ENCODE measurements at places on chromosomes 5 and 9.
A peak's percentile ranks its signal among the peaks of the same experiment; 100 is the strongest.

GRCh38 chr5:95532415-95532814 lies 22.4 kb downstream of the SKIC3 start:
- no peak for DNase-seq

- DNase-seq, result no peak
These were observed 139.9 kb downstream of the PDE4D start for GRCh38 chr5:59753599-59753998.

DNA sequence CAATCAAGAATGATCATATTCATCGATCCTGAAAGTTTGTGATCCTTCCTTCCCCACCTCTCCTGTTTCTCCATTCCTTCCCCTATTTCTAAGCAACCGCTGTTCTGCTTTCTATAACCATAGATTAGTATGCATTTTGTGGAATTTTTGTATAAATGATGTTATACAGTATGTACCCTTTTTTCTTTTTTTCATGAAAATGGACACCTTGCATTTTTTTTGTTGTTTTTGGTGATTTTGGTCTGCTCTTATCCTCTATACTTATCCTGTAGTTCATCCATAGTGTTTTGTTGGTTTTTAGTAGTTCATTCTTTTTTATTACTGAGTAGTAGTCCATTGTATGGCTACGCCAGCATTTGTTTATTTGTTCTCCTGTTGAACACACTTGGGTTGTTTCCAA lies 46.1 kb downstream of the SCGB3A1 start:
- no peak for DNase-seq

DNA sequence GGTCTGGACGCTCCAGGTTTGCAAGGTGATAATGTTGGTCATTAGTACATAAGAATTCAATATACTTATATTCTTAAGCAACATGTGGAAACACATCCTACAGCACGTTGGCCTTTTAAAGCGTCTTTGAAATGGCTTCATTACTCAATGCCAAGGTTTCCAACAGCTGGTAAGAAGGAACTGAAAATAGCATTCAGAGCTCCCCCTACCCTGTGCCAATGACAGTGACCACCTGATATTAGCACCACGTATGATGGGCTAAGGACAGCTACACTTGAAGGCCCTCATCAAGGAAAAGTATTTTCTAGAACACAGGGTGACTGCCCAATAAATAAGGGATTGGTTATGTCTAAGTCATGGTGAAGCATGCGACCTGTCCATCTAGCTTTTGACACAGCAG lies 9.9 kb downstream of the ZNF622 start:
- DNase-seq, result no peak

- DNase-seq, result peak; percentile 57
These were observed 27.3 kb downstream of the LHFPL2 start for GRCh38 chr5:78621291-78621738.

DNA sequence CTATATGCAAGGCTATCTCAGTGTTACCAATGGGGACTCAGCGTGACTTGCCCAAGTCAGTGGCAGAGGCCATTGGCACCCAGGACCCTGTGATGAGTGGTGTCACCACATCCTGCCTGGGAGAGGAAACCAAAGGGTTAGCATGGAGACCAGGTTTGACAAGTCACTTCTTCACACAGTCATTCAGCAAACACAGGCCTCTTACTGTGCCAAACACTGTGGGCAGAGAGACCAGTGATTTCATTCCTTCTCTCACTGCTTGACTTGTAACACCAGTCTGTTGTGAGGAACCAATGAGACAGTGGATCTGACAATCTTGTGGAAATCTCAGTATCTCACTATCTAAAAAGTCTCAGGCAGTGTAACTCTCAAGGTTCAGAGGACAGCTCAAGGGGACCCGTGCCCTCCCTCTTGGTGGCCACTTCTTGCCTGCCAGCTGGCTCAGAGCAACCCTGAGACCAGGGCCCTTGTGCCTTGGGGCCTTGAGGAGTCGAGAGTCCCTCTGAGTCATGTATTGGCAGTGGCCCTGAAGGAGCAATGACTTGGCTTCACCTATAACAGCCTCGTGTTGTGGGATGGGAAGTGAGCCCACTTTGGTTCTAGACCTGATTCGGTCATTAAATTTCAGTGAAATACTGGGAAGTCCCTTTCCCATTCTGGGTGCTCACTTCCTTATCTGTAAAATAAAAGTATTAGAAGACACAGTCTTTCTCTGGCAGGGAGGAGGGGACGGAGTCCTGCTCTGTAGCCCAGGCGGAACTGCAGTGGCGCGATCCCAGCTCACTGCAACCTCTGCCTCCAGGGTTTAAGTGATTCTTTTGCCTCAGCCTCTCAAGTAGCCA lies 1.6 kb downstream of the FABP6 start:
- DNase-seq, result peak; percentile 25

All from fibroblast of skin of abdomen (primary cell).